ENCODE measurements at places on chromosomes 2 and 18.

DNA sequence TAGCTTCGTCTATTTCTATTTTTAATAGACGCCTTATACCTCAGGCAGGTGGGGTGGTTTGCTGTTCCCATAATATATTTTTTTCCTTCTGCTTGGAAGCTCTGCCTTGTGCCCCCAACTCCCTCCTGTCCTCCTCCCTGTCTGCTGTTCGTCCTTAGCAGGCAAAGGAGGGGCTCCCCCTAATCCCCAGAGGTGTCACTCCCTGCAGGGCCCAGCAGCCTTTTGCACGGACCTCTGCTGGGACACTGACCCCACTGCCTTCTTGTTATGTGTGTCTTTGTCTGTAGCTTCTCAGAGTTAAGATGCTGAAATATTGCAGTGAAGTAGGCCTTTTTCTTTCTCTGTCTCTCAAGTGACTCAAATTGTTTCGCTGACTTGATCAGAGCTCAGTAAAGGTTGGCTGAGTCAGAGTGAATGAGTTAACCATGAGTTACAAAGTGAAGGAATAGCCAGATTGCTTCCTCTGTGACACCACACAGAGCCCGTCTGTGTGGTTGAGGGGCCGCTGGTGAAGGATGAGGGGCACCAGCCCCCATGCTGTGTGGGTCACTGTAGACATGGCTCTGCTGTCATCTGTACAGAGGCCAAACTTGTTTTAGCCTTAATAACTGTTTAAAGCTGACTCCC, 47.7 kb downstream of the PRKCE start:
- no peak for DNase-seq

GRCh38 chr2:191566344-191566743, 111.6 kb upstream of the NABP1 start:
- DNase-seq: peak; percentile 36

GRCh38 chr18:49178736-49179135, 228.0 kb upstream of the SMAD7 start:
- no peak for DNase-seq

DNA sequence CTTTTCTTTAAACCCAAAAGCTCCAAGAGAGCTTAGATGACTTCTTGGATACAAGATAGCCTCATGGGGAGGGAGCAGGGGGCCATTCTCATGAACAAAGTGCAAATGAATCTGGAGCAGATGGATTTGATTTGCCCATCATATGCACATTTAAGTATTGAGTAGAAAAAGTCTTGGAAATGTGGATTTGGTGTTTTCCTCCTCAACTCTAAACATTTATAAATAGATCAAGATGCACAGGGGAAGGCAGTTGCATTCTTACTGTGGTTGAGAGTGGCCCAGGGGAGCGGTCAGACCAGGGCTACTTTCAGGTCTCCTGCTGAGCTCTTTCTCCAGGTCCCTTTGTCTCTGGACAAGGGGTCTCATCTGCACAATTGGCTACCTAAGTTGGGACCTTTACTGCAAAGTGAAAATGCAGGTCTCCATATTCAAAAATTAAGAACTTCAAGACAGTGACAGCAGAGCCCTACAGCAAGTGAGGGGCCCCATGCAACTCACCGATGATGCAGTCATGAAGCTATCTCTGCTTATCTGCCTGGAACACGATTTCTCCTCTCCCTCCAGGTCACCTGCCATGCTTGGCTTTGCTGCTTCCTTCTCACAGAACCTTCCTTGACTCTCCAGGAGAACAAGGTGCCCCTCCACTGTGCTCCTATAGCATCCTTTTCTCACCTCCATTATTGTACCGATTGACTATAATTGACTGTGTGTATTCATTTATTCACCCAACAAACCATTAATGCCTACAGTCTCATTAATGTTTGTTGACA, 145.4 kb downstream of the LPIN1 start:
- DNase-seq: no peak

- DNase-seq: no peak
Measured at GRCh38 chr18:58284699-58285448, 240.8 kb downstream of the NEDD4L start.

- no peak for DNase-seq
Measured at GRCh38 chr2:23666980-23667357, 260.0 kb downstream of the ATAD2B start.

DNA sequence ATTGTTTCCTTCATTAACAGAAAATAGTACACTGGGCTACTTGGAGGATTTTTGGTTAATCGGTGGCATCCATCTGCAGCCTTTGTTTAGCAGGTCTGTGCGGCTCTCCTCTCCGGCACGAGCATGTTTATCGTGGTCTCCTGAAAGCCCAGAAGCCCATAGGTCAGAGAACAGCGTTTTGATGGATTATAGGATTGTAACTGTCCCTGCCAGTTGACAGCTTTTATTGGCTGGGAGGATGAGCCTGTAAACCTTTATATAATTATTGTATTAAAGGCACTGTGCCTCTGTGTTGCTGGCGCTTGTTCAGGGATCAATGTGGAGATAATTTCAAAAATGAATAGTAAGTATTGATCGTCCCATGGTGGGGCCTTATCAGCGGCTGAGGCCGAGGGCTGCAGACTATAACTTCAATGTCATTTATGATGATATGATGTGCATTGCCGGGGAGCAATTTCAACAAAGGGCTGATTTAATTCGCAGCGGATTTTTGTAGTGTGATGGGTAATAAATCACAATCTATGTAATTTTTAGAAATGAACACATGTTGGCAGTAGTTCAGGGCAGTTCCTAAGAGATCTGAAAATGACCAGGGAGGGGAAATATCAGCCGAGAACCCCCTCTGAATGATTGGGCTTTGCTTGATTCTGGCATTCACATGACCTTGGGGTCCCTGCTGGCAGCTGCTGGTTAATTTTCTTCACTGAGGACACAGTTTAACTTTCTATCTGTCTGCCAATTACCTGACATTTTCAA, 736.1 kb downstream of the GALR1 start:
- DNase-seq: no peak

- no peak for DNase-seq
Measured at GRCh38 chr2:38315707-38316333, 61.3 kb downstream of the ATL2 start.

DNA sequence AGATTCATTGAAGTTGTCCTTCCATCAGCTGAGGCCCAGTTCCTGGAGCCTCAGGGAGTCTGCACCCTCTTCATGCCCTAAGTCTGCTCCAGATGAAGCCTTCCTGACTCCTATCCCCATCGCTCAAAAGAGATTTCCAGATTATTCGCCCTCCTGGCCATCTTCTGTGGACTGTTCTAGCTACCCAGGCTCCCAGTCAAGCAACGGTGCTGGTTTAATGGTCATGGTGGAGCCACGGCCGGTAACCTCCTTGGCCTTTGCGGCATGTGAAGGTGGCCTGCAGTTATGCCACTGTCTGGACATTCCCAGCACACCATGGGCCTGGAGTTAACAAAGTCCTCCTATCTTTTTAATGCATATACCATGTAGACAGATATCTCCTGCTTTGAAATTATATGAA, 140.1 kb upstream of the ASB18 start:
- no peak for DNase-seq

DNA sequence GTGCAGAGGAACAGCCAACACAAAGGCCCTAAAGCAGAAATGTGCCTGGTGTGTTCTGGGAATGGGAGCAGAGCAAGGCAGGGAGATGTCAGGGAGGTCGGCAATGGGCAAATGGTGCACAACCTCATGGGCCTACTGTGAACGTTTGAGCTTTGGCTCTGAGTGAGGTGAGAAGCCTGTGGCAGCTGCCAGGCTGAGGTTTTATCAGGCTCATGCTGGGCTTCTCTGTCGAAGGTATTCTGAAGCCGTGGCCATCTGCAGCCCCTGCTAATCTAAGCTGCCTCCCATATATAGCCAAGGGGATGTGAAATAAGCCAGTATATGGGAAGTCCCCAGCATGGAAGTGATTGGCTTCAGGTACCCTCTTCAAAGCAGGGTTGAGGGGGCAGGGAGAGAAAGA, 193.3 kb downstream of the SLC4A3 start:
- no peak for DNase-seq

GRCh38 chr2:134372611-134373131, 118.8 kb downstream of the MGAT5 start:
- no peak for DNase-seq

DNA sequence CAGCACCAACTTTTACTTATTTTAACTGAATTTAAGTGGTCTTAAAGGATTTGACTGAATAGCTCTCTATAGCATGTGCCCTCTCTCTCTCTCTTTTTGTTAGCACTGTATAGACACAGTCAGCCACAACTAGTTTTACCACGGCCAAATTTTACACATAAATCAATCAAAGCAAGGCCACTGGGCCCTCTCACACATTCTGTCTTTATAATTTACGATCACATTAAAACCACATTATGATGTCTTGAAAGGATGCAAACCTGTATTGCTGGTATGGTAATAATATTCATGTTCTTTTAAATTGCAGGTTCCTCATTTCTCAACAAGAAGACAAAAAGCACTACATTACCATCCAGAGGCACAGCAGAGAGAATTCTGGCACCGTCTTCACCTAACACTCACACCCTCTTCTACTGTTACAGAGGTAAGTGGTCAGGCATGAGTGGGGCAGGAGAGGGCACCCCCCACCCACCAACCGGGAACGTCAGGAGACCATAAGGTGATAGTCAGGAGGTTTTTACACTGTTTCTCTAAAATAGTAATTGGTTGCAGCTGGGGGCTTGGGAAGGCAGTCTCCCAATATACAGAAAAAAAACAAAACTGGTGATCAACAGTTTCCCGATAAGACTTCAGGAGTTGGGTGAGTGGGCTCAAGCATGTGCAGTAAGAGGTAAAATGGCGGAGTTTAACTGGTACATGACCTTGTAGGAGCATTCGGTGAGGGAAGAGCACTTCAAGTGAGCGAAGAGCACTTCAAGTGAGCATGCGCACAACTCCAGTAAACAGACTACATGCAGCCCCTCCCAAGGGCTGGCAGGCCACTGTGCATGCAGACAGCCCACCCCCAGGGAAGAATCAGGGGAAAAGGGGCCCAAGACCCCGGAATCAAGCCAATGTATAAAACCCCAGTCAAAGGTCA, 296.7 kb downstream of the PIEZO2 start:
- no peak for DNase-seq

DNA sequence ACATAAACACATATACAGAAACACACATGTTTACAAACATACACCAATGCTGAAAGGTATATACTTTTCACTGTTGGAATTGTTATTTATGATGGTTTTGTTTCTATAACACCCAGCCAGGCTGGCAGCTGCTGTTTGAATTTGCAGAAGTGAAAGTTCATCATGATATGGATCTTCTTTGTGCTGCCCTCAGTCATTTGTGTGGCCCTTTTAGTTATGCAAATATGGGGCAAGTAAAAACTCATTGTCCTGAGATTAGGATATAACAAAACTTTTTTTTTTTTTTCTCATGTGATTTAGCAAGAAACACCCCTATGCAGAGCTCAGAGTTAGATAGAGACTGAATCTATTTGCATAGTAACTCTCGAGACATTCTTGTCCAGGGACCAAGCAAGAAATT, 714.1 kb downstream of the KCNJ3 start:
- DNase-seq: no peak

- no peak for DNase-seq
Measured at GRCh38 chr2:2448178-2448577, 117.1 kb upstream of the MYT1L start.

GRCh38 chr2:210477496-210477895, 937 bp upstream of the LANCL1 start:
- no peak for DNase-seq

DNA sequence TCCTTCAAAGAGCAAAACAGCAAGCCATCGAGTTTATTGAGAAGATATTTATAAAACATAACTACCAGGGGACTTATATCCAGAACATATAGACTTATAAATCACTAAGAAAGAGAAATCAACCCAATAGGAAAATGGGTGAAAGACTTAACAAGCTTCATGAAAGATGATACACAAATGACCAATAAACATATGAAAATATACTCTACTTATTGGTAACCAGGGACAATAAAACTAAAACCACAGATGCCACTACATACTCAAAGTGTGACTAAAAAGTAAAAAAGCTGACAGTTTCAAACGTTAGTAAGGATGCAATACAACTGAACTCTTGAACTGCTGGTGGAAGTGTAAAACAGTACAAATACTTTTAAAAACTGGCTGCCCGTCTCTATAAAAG, 154.3 kb downstream of the TMEM163 start:
- DNase-seq: no peak
